ENCODE measurements at places on chromosomes 2 and 18.

- DNase-seq, result no peak
Observed at GRCh38 chr18:60664736-60665135, 292.2 kb upstream of the MC4R start.

DNA sequence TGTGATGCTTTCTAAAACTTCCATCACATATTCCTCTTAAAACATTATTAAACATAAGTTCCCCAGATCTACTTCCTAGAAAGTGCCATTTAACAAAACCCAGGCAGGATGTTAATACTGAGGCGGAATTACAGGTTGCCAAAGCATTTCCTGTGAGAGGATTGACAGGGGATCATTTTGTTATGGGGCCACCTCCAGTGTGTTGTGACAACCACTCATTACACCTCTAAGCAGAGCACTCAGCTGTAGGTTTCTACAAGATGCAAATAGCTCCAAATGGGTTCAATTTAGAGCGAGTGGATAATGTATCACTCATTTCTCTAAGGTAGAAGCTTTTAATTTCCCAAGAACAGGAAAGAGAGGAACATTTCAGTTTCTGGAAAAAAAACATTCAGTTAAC is 1429.5 kb upstream of the ACVR2A start:
- DNase-seq, result no peak

GRCh38 chr2:198106621-198107385 is 302.4 kb downstream of the PLCL1 start:
- DNase-seq, result no peak

DNA sequence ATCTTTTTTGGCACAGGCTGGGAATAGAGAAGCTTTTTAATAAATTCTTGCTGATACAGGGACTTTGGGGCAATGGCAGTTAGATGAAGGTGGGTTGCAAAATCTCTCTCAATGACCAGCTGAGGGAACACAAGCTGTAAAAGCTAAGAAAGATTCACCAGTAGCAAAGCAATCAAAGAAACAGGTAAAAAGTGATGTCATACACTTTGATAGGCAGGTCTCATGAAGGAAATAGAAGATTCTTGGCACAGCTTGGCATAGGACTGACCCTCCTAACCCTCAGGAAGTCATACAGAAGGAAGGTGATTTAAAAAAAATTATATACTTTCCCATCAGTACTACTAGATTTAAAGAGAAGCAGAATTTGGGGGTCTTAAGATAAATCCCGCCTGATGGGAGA is 263.6 kb downstream of the LPIN1 start:
- no peak for DNase-seq

- DNase-seq, result no peak
Observed at GRCh38 chr2:160918906-160919503, 241.2 kb upstream of the TANK start.

- DNase-seq, result no peak
Observed at GRCh38 chr2:231300020-231300721, 95.3 kb upstream of the B3GNT7 start.

DNA sequence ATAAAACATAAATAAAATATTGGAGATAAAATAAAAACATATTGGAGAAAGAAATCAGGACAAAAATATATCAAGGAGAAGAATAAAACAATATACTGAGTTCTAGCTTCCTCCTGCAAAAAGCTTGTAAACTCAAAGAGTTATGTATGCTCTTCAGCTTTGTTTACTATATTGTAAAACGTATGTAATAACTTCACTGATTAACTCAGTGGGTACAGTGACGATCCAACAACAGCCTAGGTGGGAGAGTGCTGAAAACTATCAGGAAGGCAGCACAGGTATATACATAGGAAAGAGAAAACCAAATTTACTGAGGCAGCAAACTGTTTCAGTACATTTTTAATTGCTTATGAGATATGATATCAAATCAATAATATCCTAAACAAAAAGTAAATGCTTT is 8.3 kb downstream of the DSC2 start:
- no peak for DNase-seq

- peak; percentile 4 for DNase-seq
Observed at GRCh38 chr2:157777427-157777826, 98.7 kb downstream of the ACVR1 start.

- DNase-seq, result no peak
Observed at GRCh38 chr18:24601585-24601984, 141.1 kb downstream of the HRH4 start.

- no peak for DNase-seq
Observed at GRCh38 chr18:37769826-37770225, 204.2 kb upstream of the CELF4 start.

- DNase-seq, result no peak
Observed at GRCh38 chr2:146119586-146119985, 1599.7 kb upstream of the ZEB2 start.

- DNase-seq, result no peak
Observed at GRCh38 chr2:42102024-42102590, 54.3 kb downstream of the PKDCC start.

All from anterior cingulate cortex (tissue), 58 donors.